ENCODE measurements at places on chromosomes 3 and 15.

- DNase-seq = no peak
These were observed 19.9 kb downstream of the SPICE1 start for GRCh38 chr3:113495035-113495434.

DNA sequence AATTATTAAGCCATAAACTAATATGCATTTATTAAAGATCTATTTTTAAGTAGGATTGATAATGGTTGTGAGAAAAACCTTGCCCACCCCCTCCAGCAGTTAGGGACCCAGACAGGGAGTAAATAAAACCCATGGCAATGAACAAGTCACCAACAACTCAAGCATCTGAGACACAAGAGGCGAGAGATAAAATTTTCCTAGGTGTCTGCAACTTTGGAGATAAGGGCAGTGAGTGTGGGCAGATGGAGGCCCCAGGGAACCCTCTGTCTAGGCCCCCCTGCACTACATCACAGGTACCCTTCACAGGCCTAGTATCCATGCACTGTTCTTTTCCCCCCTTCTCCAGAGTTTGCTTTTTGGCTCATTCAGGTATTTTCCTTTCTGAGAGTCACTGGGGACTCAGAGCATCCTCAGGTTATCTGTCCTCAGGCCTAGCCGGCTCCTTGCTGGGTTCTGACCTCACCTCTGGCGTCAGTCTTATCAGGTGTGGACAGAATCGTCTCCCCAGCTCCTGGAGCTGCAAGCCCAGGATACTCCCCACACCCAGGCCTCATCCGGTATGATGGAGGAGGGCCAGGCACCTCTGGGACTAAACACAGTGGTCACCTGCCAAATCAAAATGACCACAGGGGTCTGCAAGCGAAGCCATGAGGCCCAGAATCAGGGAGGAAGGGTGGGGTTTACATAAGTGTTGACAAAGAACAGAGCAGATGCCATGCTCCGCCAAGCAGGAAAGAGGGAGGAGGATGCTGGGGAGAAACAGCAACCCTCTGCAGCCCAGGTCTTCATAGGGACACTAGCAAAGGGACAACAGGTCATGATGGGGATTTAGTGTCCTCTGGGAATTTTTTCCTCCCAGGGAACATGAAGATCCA, 50.4 kb downstream of the CCNL1 start:
- DNase-seq = no peak

DNA sequence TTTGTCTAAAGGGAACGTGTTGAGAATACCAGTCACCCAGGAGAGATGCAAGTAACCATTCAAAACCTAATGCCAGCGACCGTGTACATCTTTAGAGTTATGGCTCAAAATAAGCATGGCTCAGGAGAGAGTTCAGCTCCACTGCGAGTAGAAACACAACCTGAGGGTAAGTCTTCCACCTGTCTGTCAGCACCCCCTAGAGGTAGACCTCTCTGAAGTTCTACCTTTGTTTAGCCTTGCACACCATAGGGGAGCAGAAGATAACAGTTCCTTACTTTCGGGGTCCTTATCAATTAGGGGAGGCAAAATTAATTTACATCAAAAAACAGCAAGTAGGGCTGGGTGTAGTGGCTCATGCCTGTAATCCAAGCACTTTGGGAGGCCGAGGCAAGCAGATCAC, 124.4 kb downstream of the HCN4 start:
- no peak for DNase-seq

GRCh38 chr15:30901889-30902288, 1.8 kb upstream of the FAN1 start:
- DNase-seq = no peak

- DNase-seq = peak; percentile 69
These were observed 1001.9 kb downstream of the ROBO1 start for GRCh38 chr3:78765671-78766485.

GRCh38 chr3:188869628-188870027, 302.1 kb upstream of the TPRG1 start:
- no peak for DNase-seq

GRCh38 chr3:99658274-99658673, 19.9 kb downstream of the COL8A1 start:
- no peak for DNase-seq

DNA sequence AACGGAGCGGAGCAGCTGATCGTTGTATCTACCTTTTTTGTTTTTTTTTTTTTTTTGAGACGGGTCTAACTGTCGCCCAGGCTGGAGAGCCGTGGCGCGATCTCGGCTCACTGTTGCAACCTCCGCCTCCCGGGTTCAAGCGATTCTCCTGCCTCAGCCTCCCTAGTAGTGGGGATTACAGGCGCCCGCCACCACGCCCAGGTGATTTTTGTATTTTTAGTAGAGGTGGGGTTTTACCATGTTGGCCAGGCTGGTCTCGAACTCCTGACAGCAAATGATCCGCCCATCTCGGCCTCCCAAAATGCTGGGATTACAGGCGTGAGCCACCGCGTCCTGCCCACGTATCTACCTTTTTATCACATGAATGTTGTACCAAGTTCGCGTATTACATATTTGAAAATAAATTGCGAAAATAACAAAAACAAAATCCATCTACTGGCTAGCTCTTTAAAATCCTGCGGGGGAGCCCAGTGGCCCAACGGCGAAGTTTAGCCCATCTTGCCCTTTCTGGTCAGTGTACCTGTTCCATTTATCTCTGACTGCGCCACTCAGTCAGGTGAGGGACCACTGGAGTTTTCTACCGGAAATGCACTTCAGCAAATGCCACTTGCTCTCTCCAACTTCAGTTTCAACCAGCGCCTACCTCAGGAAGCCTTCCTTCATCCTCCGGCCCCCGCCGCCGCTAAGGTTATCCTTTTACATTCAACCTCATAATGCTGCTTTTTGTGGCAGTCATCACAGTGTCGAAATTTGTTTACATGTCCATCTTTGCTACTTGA, 1.2 kb upstream of the EIF3J start:
- DNase-seq = no peak

- no peak for DNase-seq
These were observed 379.0 kb downstream of the GBE1 start for GRCh38 chr3:81382470-81382869.

GRCh38 chr3:25182794-25183193, 245.3 kb upstream of the RARB start:
- no peak for DNase-seq

DNA sequence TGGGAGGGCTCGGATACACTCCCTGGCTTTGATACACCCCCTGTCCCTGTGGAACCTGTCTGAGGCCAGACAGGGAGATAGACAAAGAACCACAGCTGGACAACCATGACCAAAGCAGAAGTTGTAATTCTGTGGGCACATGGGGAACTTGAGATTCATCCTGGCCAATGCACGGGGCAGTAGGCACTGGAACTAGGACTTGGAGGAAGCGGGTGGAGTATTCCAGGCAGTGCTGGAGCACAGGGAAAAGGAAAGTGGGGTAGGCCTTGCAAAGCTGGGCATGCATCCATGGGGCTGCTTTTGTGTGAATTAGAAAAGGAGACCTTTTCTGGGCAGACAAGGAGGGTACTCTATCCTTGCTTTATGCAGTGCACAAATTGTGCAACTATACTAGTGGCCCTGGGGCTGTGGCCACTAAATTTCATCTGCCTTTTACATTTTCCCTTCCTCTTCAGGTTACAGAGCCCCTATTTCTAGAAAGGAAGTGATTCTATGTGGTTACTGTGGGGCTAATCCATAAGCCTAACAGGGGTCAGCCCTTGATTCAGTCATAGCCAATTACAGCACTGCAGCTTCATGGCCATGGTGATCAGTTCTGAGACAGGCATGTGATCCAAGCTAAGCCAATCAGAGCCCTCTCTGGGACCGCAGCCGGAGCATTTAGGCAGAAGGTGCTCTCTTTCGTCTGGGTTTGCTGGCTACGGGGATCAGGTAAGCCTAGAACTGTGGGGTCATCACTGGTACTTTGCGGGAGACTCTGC, 21.0 kb downstream of the CRABP1 start:
- DNase-seq = no peak

DNA sequence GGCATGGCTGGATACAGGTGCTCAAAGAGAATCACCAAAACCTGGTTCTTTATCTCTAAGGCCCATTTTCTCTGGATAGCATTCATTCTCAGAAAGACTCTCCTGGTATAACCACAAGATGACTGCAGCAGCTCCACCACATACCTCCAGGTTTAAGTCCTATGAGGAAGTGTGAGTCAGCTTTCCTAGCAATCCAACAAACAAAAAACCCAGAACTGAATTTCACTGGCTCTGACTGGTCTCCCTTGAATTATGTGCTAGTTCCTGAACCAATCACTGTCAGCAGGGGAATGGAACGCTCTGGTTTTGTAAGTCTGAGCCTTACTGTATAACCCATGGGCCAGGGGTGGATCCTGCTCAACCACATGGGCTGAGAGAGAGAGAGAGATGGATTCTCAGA, 27.2 kb downstream of the MRPL46 start:
- no peak for DNase-seq

GRCh38 chr3:99953596-99953995, 135.9 kb downstream of the CMSS1 start:
- DNase-seq = no peak
